ENCODE measurements at places on chromosomes 16 and 17. TPM values are rescaled to one million over a fixed set of nuclear protein-coding genes. Genes with fewer than 3 reads are reported as not detected.
A peak's percentile ranks its signal among the peaks of the same experiment; 100 is the strongest.

DNA sequence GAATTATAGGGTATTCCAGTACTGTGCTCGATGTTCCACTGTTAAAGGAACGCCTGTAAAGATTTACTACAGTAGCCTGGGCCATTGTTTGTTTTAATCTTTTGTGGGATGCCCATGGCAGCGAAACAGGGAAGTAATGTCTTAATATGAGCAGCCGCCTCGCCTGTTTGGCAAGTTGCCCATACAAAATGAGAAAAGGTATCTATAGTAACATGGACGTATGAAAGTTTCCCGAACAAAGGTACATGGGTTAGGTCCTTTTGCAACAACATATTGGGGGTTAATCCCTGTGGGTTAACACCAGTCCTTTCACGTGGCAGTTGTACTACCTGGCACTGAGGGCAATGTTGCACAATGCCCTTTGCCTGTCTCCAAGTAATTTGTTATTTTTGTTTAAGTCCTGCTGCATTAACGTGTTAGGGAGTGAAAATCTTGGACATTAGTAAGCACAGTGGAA is 21.1 kb upstream of the TMC5 start:
- DNase-seq = peak; percentile 80

- DNase-seq = no peak
Measured at GRCh38 chr17:37458805-37459204, 30.9 kb upstream of the DUSP14 start.

- DNase-seq = no peak
Measured at GRCh38 chr17:8474826-8475225, 39.1 kb downstream of the NDEL1 start.

DNA sequence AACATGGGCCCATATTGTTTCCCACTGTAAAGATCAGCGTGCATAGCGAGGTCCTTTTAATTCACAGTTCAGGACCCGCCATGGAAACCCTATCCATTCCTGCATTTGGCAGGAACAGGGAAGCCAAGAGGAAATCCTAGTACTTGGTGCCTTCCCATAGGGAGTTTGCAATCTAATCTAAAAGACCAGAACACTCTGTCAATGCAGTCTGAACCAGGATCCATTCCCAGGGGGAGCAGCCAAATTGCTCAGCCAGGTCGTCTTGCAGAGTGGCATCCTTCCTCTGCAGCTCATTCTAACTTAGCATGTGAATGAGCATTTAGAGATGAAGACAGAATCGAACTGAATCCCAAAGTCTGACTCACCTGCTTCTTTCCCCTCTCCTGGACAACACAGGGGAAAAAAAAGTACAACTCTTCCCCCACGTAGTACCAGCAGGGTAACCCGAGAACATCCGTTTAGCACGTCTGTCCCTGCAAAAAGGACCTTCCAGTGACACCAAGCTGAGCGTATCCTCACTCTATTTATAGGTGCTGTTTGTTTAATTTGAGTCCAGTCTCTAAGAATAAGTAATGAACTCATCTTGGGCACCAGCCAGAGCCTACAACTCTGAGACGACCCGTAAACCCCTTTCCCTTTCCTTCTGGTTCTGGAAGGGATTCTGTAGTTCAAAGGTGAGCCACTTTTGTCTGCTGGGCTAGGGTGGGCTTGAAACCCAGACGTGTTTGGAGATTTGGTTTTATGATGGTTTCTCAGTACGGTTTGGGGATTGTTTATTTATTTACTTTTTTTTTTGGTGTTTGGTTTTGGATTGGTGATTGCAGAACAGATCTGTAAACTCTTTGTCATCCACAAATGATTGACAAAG is 74.5 kb downstream of the ERCC4 start:
- no peak for DNase-seq

DNA sequence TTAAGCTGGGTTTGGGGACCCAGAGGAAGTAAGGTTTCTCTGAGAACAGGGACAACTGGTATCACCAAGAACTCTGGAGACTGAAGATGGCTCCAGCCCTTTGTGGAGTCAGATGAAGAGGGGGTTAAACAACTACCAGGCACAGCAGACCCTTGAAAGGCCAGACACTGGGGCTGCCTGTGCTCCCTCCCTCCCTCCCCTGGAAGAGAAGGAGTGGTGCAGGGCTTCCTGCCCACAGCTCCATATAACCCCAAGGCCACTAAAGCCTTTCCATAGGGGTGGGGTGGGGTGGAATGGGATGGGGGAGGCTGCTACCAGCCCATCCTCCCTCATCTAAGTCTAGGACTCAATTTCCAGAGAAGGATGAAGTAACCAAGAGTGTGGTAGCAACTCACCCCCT is 66.7 kb downstream of the CCDC182 start:
- DNase-seq = no peak

DNA sequence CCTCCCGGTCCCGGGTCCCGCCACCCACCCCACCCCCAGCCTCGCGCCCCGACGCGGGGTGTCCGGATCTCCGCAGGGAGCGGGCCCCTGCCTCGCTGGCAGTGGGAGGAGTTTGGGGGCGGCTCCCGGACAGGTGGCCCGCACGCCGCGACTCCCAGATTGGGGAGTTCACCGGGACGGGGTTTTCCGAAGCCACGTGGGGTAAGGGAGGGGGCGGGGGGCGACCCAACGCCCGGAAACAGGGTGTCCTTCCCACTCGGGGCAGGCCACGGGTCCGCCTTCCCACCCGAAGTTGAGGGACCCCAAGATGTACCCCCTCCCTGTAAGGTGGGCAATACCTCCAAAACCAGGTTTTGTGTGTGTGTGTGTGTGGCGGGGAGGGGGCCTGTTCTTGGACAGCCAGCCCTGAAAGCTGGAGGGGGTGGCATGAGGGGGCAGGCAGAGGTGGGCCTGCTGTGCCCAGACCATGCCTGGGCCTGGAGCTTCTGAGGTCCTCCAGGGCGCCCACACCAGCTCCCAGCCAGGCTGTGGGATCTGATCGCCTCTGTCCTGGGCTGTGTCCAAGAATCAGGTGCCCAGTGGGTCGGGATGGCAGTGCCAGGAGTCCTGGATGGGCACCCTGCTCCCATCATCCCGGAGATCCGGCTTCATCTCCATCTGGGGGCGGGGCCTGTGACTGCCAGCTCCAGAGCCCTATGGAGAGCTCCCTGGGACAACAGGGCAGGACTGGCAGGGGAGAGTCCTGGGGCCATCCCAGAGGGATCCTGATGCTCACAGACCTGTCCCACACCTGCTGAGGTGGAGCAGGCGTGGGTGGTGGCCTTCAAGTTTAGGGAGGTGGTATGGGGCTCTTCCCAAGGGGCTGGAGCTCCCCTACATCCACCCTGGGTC is 767 bp downstream of the SYNGR2 start:
- DNase-seq = peak; percentile 76

DNA sequence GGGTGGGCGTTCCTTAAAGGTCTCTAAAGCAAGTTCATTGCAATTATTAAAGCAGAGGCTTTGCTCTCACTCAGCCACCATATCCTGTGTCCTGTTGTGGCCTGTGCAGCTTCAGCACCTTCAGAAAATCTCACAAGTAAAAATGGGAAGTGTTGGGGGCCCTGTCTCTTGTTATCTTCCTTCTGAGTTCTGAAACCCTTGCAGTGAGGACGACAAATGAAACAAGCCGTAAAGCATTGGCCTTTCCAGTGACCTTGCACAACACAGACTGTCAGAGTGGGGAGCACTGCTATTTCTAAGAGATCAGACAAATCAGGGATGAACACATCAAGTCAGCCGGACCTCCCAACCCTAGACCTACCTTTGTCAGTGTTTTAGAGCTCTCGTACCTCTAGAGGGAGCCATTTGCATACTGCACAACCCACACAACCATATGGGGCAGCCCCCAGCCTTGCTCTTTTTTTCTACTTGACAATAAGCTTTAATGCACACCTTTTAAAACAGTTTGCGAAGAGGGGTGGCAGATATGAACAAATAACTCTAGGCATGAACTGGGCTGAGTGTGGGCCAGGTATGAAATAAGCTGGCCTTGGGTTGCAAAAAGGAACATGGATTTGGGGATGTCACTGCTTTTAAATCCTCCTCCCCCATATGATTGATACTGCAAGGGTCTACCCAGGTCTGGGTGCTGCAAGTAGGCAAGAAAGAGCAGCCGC is 89.8 kb downstream of the KATNIP start:
- DNase-seq = peak; percentile 48

DNA sequence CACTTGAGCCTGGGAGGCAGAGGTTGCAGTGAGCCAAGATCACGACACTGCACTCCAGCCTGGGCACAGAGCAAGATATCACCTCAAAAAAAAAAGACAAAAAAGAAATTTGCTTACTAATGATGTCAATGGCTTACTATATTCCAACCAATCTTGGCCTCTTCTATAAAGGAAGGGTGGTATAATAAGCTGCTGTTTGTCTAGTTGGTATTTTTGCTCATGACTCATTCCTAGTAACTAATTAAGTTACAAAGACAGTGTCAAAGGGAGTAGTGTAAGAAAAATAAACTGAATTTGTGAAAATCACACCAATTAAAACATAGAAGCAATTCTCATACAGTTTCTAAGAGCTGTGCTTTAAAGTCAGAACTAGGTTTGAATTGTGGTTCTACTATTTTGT is 82.5 kb downstream of the NLK start:
- no peak for DNase-seq

DNA sequence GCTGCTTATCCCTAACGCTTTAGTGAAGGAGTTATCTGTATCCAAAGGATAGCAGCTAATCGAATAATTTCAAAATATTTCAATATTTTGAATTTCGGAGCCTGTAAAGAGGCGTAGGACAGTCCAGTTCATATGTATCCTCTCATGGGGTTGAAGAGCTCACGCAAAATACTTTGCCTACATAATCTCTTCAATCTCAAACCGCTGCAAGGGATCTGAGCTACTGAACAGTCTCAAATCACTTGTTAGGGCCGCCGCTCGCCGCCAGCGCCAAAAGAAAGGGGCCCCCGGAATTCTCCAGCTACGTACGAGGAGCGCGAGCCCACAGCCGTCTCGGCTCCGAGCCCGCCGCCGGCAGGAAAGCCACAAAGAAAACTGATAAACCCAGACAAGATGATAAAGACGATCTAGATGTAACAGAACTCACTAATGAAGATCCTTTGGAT is 601 bp upstream of the RFWD3 start:
- DNase-seq = peak; percentile 46

- no peak for DNase-seq
Measured at GRCh38 chr17:66562119-66562518, 259.7 kb downstream of the PRKCA start.

DNA sequence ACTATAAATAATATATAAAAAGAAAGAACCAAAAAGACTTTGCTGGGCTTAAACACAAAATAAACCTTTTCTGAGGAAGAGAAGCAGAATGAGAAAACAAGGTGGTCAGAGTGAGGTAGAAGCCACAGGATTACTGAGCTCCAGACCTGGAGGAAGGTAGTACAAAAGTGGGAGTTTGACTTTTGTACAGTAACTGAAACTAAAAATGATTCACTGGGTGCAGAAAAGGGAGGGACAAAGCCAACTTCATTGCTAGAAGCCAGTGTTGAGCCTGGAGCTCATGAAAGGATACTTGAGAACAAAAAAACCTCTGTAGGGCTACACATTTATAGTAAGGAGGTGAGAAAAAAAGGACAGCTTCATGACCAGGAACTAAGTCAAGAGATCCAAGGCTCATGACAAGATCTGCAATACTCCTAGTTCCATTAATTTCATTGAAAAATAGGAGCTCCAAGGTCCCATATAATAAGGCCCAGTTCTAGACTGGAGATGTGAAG is 45.5 kb downstream of the PKD1L3 start:
- DNase-seq = no peak

- DNase-seq = no peak
Measured at GRCh38 chr16:49630783-49631182, 225.1 kb downstream of the ZNF423 start.

GRCh38 chr16:22915003-22915402 is 101.0 kb downstream of the HS3ST2 start:
- no peak for DNase-seq

DNA sequence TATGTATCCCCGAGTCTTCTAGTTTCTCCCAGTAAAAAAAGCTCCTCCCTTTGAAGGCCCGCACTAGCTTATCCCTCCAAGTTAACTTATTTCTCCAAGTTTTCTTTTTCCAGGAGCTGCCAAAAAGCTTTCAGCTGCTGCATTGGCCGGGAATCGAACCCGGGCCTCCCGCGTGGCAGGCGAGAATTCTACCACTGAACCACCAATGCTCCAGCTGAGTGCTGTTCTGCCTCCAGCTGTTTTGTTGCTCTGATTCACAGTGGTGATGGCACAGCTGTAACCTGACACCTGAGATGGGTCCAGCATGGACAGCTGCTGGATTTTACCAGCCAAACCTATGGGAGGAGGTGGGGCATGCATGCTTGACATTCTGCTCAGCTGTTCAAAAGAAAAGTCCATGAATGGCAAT is 22.1 kb downstream of the VAC14 start:
- no peak for DNase-seq

GRCh38 chr17:14621826-14622614 is 321.1 kb downstream of the HS3ST3B1 start:
- DNase-seq = no peak

DNA sequence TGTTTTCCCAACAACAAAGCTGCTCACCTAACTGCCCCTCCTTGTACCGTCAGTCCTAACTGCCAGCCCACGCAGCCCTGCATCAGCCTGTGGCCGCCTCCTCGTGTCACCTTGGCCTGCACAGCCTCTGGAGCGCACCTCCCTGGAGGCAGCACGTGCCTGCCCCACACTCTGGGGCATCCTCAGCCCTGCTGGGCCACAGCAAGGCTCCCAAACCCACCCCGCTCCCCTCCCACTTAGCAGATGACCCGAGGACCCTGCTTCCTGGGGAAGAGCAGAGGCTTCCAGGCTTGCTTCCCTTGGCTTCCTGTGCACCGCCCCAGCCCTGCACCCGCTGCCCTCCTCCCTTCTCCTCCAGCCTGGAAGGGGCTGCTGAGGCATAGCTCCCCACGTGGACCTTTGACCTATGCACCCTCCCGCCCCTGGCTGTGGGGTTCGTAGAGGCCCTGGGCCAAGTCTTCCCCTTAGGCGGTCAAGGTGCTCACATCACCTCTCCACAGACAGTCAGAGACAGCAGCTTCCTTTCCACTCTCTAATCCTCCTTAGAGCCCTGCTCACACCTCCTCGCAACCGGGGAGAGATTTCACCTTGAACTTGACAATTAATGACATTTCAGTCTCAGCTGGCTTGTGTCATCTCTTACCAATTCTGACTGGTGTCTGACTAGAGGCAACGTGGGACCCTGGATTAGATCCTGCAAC is 115.0 kb downstream of the MGAT5B start:
- DNase-seq = no peak

Gene TBC1D28
- total RNA-seq = not detected

Gene NGFR
- total RNA-seq = 0.66 TPM

Gene MYO18A
- 89.9 TPM for total RNA-seq

Gene BEAN1
- total RNA-seq = 1.7 TPM

Gene SPNS2
- 63.4 TPM for total RNA-seq

Gene CES5A
- not detected for total RNA-seq

Gene ZPBP2
- not detected for total RNA-seq

Gene NAGPA
- 15.8 TPM for total RNA-seq
